ENCODE measurements at places on chromosomes 11 and 22.
A peak's percentile ranks its signal among the peaks of the same experiment; 100 is the strongest.

- peak; percentile 26 for DNase-seq
Observed at GRCh38 chr11:134513585-134514120, 101.6 kb upstream of the B3GAT1 start.

GRCh38 chr22:40153192-40153591 is 24.5 kb upstream of the TNRC6B start:
- no peak for DNase-seq

- no peak for DNase-seq
Observed at GRCh38 chr22:19916006-19916405, 25.6 kb upstream of the COMT start.

- DNase-seq, result peak; percentile 25
Observed at GRCh38 chr11:75270896-75271418, 30.4 kb downstream of the TPBGL start.

- no peak for DNase-seq
Observed at GRCh38 chr11:125157953-125158680, 6.4 kb upstream of the PKNOX2 start.
